Diencephalon (tissue), 1 donor: ENCODE measurements at places on chromosomes 5 and 9. TPM values are rescaled to one million over a fixed set of nuclear protein-coding genes. Genes with fewer than 3 reads are reported as not detected.

The SIT1 gene
- total RNA-seq, result not detected

The HK3 gene
- 1.2 TPM for total RNA-seq

The SHOC1 gene
- not detected for total RNA-seq

The ADAM19 gene
- total RNA-seq, result 16.8 TPM

The HTR4 gene
- 5.5 TPM for total RNA-seq

The FUBP3 gene
- 59.7 TPM for total RNA-seq

The SLC38A9 gene
- total RNA-seq, result 64.8 TPM

The ADRB2 gene
- total RNA-seq, result 2.1 TPM

The STC2 gene
- total RNA-seq, result 0.23 TPM

The NRARP gene
- total RNA-seq, result 5.8 TPM

The TIMD4 gene
- 0.23 TPM for total RNA-seq

The TSC1 gene
- 53.3 TPM for total RNA-seq

The BTNL3 gene
- total RNA-seq, result not detected

The SNCAIP gene
- total RNA-seq, result 48.2 TPM

The SNX18 gene
- total RNA-seq, result 22.6 TPM

The BRD3 gene
- total RNA-seq, result 25.6 TPM

The NCS1 gene
- 259 TPM for total RNA-seq

The WHRN gene
- total RNA-seq, result 5.8 TPM

The HSD17B3 gene
- not detected for total RNA-seq

The PRSS3 gene
- total RNA-seq, result 5.3 TPM

The CCL27 gene
- 0.69 TPM for total RNA-seq

The SGTB gene
- total RNA-seq, result 49.1 TPM

The RMRP gene
- 144,204 TPM for total RNA-seq

The ENDOG gene
- 19.8 TPM for total RNA-seq

The SURF2 gene
- total RNA-seq, result 19.6 TPM

The FCN2 gene
- total RNA-seq, result not detected

The NKD2 gene
- 5.3 TPM for total RNA-seq
